ENCODE measurements at places on chromosomes 12 and 14.

DNA sequence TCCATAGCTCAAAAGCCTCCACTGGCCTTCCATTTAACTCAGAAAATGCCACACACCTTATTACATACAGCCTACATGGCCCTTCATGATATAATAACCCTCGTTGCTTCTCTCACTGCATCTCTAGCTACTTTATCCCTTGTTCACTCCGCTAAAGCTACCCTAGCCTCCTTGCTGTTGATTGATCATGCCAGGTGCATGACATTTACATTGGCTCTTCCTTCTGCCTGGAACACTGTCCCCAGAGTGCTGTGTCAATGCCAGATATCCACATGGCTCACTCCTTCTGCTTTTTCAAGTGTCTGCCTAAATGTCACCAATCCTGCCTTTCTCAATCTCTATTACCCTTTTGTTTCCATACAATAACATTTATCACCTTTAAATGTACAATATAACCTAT lies 58.3 kb downstream of the CAND1 start:
- DNase-seq: no peak

DNA sequence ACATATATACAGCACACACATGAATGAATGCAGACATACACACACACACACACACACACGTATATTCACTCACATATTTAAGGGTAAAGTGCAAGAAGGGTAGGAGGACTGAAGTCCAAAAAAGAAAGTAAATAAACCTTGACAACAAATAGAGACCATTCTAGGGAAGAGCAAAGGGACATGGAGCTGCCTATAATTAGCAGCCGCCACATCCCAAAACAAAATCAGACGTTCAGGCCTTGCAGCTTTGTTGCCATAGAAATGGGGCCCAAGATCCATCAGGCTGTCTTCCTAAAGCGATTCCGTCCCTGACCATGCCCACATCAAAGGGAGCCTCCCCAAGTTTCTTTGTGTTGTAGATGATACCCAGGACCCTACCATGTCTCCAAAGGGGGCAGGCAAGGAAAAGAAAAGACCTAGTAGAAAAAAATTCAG lies 703.5 kb upstream of the TBX3 start:
- DNase-seq: no peak

GRCh38 chr12:108309674-108310312 lies 29.3 kb downstream of the CMKLR1 start:
- DNase-seq: no peak

- peak; percentile 41 for DNase-seq
Observed at GRCh38 chr12:63997198-63997597, 152.7 kb downstream of the SRGAP1 start.

DNA sequence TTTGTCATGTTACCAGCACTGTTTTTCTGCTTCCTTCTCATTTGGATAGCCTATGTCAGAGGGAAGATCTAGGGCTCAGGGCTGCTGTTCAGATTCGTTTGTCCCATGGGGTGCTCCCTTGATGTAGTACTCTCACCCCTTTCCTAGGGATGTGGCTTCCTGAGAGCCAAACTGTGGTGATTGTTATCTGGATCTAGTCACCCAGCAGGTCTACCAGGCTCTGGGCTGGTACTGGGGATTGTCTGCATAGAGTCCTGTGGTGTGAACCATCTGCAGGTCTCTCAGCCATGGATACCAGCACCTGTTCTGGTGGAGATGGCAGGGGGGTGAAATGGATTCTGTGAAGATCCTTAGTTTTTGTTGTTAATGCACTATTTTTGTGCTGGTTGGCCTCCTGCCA lies 5.5 kb upstream of the SERPINA11 start:
- no peak for DNase-seq

- peak; percentile 20 for DNase-seq
Observed at GRCh38 chr14:34461334-34462131, 507 bp downstream of the SPTSSA start.

DNA sequence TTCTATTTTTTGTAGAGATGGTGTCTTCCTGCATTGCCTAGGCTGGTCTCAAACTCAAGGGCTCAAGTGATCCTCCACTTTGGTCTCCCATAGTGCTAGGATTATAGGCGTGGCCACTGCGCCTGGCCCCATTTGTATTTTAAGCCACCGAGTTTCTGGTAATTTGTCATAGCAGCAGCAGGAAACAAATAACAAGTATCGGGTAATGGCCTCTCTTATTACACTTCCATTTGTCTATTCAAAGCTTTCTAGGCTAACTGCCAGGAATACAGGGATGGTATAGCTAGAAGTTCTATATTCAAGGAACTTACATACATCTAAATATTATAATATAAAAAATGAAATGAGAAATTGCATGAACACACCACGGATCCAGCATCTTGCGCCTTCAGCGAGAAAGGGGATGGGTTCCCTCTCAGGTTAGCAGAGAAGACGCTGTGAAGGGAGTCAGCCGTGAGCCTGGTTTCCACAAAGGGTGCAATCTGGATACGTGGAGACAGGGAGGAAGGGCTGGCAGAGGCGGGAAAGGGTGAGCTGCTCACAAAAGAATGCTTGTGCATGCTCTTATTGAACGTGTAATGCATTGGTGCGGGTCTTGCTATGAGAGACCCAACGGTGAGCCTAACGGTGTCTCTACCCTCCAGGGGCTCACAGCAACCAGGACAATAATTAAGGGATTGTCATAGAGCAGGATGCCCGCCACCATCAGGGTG lies 9.5 kb downstream of the BDKRB1 start:
- no peak for DNase-seq
